ENCODE measurements at places on chromosomes 12 and 14.

- DNase-seq, result no peak
Measured at GRCh38 chr12:51360315-51360714, 13.8 kb upstream of the CELA1 start.

DNA sequence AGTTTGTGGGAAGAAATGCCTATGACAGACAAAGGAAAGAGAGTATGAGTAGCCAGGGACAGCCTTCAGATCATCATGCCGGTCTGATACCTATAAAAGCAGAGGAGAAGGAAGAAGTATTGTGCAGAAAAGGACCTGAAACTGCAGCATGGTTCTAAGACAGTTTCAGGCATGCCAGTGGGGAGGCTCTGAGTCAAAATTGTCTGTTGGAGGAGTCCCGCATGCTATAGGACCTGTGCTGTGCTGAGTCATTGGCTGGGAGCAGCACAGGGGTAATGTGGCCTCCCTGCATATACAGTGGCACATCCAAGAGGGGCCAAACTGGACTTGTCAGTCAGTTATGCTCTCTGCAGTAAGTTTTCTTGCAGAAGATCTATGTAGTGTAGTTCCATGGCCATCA is 40.7 kb downstream of the NEUROD4 start:
- no peak for DNase-seq

DNA sequence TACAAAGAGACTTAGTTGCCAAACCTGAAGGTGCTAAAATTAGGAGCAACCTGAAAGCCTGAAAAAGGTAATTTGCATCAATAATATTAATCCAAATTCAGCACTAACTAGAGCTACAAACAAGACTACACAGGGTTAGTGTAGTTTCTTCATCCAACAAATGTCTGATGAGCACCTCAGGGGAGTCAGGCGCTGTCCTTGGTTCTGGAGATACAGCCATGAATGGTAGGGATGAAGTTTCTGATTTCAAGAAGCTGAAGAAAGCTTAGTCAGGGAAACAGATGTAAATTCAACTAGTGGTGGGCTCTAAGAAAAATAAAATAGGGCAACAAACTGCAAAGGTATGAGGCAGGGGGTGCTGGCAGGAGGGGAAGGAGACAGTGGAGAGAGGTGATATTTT is 266.3 kb downstream of the GLT1D1 start:
- DNase-seq, result no peak

DNA sequence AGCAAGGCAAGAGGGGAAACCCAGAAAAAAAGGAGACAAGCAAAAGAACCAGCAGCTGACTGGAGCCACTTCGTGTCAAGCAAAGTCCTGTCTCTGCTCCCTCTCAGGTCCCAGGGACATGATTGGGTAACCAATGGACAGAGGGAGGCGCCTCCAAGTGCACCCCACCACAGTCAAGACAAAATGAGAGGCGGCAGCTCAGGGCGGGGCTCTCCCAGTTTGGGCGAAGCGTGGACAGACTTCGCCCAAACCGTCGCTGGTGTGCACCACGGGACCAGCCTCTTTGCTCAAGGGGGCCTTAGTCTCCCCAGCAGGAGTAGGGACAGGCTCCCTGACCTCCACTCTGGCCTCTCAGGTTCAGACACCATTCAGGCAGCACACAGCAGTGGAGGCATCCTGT is 1.5 kb upstream of the BEGAIN start:
- DNase-seq, result no peak

GRCh38 chr14:104137297-104138097 is 890 bp upstream of the KIF26A start:
- DNase-seq, result peak; percentile 14

DNA sequence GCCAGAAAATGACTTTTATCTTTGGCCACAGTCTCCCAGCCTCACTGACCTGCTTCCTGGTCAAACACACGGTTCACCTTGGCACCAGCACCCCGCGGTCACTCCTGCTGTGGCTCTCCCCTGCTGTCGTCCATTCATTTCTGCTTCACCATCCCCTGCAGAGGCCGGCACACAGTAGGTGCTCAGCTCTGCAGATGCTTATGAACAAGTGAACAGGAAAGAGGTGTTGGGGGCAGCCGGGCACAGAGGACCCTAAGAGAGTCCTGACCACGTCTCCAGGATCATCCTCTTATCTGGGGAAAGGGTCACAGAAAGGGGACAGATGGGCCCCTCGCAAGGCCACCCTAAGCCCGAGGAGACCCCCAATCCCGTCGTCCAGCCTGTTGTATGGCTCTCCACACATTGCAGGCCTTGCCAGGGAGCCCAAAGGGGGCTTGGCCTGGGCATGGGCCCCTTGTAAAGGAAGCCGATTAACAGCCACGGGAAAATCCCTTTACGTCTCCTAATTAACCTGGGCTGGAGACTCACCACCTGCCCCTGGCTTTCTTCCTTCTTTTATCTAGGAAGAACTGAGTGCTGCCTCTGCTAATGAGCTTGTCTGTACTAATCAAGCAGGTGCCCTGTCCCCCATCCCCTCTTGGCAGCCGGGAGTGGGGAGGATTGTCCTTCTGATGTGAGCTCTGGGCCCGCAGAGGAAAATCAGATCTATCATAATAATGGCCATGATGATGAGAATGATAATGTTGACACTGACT is 119.2 kb downstream of the AACS start:
- DNase-seq, result no peak

DNA sequence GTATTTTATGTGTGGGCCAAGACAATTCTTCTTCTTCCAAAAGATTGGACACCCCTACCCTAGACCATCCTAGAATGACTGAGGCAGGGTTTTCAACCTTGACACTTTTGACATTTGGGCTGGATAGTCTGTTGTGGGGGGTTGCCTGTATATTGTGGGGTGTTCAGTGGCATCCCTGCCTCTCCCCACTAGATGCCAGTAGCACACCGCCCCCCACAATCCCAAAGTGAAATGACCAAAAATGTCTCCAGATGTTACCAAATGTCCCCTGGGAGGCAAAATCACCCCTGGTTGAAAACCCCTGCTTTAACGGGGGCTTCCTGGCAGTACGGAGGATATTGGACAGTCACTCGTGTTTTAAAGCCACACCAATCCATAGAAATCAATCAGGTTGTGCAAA is 219.6 kb downstream of the PHETA1 start:
- no peak for DNase-seq

DNA sequence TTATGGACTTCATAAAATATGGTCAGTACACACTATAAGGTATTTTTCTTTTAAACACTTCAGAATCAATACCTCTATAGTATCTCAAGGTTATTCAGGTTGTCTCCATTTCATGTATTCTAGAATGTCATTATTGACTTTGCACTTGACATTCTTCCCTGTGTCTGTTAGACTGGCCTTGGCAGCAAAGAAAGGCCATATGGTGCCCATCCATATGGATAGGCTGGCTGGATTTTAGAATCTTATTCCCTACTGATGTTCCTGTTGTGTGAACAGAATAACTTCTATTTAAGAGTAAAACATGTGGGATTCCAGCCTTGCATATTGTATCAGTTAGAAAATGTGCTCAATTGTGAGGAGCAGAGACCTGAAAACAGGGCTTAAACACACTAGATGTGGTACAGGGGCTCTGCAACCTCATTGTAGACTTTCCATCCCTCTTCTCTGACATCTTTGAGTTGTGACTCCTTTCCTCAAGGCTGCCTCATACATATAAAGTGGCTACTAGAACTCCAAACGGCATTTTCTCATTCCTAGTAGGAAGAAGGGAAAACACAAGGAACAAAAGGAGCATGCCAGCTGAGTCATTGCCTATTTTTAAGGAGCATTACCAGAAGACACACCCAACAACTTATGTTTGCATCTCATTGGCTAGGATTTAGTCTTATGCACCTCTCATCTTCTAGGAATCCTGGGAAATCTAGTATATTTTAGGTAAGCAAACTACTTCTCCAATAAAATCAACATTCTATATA is 221.2 kb upstream of the TMPO start:
- no peak for DNase-seq

DNA sequence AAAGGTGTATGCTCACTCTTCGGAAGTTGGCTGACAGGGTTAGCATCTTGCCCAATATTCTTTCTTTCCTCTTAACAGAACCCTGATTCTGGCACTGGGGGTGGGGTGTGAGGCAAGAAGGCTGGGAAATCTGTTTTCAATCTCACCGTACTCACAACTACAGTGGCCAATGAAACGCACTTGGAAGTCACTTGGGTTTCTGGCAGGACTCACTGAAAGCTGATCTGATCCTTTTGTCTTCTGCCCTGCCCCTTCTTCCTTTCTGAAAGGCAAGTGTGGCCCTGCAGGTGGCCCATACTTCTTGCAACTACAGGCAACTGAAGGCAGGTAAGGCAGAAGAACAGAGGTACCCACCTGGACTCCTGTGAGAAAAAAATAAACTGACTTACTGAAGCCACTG is 106.9 kb downstream of the STXBP6 start:
- DNase-seq, result no peak

- DNase-seq, result no peak
Measured at GRCh38 chr12:24177889-24178288, 228.4 kb upstream of the SOX5 start.

- DNase-seq, result no peak
Measured at GRCh38 chr14:34238610-34239009, 223.4 kb downstream of the SPTSSA start.

- no peak for DNase-seq
Measured at GRCh38 chr12:55931780-55932550, 1.0 kb downstream of the DGKA start.

- DNase-seq, result no peak
Measured at GRCh38 chr12:39359645-39360044, 83.3 kb downstream of the KIF21A start.

- DNase-seq, result no peak
Measured at GRCh38 chr12:40945772-40946171, 242.3 kb upstream of the PDZRN4 start.

- DNase-seq, result no peak
Measured at GRCh38 chr12:97595936-97596335, 133.3 kb downstream of the RMST start.

DNA sequence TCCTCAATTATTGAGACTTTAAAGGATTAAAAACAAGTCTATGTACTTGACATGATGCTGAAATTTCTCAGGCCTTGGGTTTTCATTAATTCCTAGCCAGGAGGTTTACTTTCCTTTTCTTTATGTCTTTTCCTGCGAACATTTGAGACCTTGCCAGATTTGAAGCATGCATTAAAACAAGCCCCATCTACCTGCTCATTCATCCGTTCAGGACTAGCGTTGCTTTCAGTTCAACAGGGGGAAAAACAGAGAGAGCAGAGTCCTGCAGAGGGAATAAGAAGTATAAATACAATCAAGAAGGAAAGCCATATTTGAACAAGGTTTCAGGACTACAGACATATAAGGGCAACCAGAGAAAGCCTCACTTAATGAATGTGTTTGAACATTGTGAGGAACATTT is 542.4 kb downstream of the DIO2 start:
- no peak for DNase-seq

DNA sequence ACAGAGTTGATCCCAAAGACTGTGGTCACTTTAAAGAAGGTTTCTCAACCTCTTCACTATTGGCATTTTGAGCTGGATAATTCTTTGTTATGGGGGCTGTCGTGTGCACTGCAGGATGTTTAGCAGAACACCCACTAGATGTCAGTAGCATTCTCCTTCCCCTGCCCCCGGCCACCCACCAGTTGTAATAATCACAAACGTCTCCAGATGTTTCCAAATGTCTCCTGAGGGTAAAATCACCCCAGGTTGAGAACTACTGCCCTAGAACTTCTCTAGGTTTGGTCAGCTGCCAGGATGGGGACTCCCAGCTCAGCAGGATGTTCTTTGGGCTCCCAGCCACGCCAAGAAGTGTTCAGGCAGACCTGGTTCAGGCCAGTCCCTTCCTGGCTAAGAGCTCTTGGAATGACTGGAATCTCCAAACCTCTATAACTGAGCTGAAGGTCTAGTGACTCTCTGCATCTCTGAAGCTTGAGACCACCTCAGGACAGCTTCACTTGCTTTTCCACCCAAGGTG is 12.5 kb upstream of the AJUBA start:
- no peak for DNase-seq

DNA sequence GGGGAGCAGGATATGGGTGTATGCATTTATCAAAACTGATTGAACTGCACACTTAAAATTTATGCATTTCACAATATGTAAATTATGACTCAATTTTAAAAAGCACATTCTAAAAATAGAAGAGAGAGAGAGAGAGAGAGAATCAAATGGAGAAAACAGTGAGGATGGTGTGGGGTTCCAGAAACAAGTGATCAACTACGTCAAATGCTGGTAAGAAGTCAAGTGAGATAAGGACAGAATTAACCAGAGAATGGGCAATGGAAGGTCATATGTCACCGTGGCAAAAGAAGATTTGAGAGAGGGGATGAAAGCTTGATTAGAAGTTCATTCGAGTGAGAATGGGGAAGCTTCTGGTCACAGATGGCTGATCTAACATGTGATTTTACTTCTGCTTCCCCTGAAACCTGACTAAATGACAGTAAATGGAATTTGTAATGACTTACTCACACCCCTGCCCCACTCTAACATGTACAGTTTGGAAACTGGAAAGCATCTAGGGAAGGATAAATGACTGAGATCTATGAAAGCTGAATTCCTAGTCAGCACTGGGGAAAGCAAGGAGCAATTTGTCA is 276.5 kb upstream of the AMIGO2 start:
- DNase-seq, result no peak

- DNase-seq, result peak; percentile 29
Measured at GRCh38 chr14:73786636-73787485, 64.8 kb upstream of the PTGR2 start.

DNA sequence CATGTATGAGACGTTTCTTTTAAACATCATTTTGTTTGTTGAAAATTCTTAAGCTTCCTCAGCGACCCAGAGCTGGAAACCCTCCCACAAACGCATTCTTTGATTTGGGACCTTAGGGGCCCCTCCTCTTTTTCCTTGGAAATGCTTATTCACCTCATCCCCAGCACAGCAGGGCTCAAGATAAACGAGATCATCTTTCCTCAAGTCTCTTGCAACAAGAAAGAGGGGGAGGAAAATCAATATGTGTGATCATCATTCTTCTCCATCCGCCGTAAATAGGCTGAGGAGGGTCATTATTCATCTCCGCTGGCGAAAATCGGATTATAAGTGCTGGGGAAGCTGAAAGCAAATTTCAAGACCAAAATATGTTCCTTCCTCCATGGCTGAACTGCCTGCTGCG is 1415.2 kb downstream of the AACS start:
- no peak for DNase-seq

GRCh38 chr12:43054085-43054484 is 464.5 kb upstream of the PRICKLE1 start:
- DNase-seq, result no peak

DNA sequence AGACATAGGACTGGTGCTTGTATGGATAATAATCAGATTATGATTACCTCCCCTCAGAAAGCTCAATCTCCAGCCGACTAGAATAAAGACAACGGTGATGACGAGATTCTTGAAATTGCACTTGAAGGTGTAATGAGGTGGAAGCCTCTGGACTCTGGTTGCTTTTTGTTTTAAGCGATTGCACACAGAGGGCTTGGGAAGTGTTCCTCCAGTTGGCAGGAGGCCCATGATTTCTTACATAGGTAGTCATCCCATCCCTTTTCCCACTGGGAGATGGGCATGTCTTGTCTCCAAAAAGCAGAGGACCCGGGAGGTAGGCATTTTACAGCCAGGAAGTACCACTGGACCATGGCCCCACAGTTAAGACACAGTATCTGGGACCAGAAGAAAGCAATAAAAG is 165.7 kb upstream of the FKBP4 start:
- DNase-seq, result no peak

- DNase-seq, result no peak
Measured at GRCh38 chr12:125549836-125550235, 484.6 kb downstream of the AACS start.
